A549 (cell line): ENCODE measurements at places on chromosomes 1 and 21. TPM values are rescaled to one million over a fixed set of nuclear protein-coding genes. Genes with fewer than 3 reads are reported as not detected.

Gene ANKRD45
- polyA plus RNA-seq = 0.14 to 0.18 TPM (median 0.15 TPM) in 3 replicates

DNA sequence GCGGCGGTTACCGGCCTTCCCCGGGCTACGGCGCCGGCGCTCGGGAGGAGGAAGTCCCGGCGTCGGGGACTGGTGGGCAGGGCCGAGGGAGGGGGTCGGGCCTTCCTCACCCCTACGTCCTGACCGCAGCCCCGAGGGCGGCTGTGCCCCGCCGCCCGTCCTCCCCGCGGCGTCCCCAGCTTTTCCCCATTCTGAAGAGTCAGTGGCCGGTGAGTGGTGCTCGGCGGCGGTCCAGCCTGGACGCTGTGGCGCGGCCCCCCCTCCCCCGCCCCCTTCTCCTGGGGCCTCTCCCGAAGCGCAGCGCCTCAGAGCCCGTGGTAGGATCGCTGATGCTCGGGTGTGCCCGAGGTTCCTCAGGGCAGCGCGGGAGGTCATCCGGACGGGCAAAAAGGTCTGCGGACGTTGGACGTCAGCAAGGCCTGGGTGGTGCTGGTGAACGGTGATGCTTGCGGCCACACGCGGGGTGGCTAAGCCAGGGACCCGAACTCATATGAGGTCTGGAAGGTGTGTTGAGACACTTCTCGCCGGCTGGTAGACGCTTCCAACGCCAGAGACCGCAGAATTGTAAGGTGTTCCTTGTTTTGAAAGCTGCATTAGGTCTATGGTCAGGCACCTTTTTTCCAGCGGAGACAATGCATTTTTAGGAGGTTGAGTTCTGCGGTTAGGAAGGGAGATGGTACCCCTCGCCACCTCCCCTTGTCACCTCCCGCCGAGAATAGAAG is 725 bp downstream of the SLC25A33 start:
- DNase-seq = peak; percentile 53

DNA sequence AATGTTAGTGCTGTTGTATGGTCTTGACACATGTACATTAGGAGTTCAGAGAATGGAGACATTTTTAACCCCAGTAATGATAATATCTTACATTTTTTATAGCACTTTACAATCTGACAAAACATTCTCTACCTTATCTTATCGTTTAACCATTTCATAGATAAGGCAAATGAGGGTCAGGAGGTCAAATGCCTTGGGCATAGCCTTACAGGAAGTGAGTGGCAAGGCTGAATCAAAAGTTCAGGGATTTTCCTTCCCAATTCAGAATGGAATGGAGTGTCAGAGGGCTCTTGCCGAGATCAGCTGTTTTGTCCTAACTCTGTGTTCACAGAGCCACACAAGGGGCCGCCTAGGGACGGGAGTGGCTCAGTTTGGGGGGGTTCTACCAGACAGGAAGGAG is 57.6 kb upstream of the AK4 start:
- no peak for DNase-seq

- DNase-seq = no peak
Measured at GRCh38 chr21:35428937-35429336, 379.8 kb upstream of the RUNX1 start.

- no peak for DNase-seq
Measured at GRCh38 chr1:25456502-25456901, 25.8 kb downstream of the MACO1 start.

DNA sequence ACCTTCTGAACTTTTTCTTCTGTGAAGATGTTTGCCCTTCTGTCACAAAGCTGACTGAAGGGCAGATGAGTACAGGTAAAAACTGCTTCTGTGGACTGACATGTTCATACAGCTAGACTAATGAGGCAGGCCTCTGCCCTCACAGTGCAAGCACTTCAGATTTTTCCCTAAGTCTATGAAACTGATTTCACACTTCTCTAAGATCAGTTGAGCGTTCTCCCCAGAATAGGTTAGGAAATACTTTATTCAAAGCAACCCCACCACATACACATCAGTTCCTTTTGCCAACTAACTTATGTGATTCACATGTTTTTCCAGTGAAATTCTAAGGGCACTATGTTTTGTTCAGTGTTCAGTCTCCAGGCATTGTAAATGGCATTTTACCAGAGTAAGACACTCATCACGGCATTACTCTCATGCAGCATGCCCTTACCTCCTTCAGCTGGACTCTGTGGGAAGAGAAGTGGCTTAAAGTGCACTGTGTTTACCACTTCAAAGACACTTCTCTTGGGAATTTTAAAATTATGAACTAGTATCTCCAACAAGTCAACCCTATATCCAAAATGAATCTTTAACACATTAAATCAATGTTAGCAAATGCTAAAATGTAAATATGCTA is 5.4 kb upstream of the PSMG1 start:
- DNase-seq = no peak

- DNase-seq = no peak
Measured at GRCh38 chr1:166172106-166172505, 5.3 kb upstream of the FAM78B start.

- DNase-seq = no peak
Measured at GRCh38 chr1:18989176-18989799, 32.8 kb upstream of the IFFO2 start.

DNA sequence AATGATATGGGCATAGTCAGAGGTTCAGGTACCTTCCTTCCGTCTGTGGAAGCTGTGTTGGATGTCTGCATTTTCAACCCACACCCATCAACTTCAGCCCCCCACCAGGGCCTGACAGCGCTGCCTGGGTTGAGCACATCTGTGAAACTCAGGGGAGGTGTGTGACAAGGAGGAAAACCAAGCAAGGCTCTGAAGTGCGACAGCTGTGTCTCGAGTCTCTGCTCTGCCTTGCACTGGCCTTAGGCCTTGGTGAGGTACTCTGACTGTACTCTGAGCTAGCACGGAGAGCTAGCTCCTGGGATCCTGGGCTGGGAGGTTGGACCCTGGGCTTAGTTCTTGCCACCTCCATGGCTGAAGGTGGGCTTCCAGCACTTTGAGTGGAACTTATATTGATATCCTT is 9.1 kb downstream of the VANGL2 start:
- DNase-seq = no peak

Gene FAM151A
- polyA plus RNA-seq = not detected in 3 replicates

Gene CLEC20A
- not detected in 3 replicates for polyA plus RNA-seq

Gene ILDR2
- polyA plus RNA-seq = 0.03 TPM in 1 of 3 replicates, not detected in the others

GRCh38 chr1:182842265-182842664 is 3.1 kb downstream of the DHX9 start:
- DNase-seq = no peak

DNA sequence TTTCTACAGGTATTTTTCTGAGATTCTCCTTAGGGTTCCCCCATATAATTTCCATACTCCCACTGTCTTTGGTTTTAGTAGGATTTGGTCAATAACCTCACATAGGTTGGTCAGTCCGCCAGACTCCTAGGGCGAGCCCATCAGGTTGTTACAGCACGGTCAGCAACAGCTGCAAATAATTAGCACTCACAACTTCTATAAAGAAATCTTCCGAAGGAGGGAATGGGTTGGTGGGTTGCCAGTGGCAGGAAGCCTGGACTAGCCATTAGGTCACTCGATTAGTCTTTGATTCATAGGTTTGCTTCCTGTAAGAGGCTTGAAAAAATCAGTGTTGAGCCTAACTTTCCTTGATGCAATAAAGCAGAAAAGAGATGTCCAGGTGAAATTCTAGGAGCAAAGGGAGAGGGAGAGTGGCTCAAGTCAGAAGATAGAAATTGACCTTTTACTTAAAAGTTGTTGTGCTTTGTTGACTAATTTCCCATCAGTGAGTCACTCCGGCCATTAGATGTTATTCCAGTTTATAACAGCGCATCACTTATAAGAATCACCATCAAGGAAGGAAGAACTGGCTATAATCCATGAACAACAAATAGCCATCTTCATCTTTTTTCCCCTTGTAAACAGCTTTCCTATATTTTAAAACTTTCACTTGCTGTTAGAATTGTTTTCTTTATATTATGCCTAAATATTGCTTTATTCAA is 88.3 kb downstream of the TPR start:
- no peak for DNase-seq

Gene HAO2
- 0.05 to 0.16 TPM in 2 of 3 replicates, not detected in the other for polyA plus RNA-seq

Gene EPHB2
- polyA plus RNA-seq = 31.4 to 35.3 TPM (median 33.8 TPM) in 3 replicates

GRCh38 chr1:4959216-4959615 is 304.8 kb downstream of the AJAP1 start:
- DNase-seq = no peak

Gene SERPINC1
- polyA plus RNA-seq = 0.05 to 0.13 TPM (median 0.05 TPM) in 3 replicates

DNA sequence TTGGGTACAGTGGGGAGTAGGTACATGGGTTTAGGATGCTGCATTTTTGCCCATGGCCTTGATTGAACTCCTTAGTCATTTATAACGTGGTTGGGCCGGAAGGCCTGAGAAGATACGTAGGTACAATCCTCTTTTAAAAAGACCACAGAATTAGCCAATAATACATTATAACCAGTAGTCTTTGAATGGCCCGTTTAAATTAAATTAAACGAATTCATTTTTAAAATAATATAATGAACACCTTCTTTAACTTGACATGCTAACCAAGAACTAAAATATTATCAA is 20.1 kb upstream of the ADAR start:
- no peak for DNase-seq

DNA sequence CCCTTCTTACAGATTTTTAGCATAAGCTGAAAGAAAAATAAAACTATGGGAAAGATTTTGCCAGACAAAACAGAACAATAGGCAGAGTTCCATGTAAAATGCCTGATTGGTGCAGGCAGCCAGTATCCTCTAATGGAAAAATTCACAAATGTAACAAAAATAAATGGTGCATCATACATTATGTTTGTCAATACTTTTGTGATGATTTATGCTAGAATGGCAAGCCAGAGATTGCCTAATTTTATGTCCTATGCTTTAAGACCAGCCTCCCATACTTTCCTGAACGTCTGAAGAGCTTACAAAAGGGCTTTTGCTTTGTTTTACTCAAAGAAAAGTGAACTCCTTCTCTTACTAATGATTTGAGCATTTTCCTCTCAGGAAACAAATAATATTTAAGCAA is 81.5 kb upstream of the KCNJ15 start:
- no peak for DNase-seq

DNA sequence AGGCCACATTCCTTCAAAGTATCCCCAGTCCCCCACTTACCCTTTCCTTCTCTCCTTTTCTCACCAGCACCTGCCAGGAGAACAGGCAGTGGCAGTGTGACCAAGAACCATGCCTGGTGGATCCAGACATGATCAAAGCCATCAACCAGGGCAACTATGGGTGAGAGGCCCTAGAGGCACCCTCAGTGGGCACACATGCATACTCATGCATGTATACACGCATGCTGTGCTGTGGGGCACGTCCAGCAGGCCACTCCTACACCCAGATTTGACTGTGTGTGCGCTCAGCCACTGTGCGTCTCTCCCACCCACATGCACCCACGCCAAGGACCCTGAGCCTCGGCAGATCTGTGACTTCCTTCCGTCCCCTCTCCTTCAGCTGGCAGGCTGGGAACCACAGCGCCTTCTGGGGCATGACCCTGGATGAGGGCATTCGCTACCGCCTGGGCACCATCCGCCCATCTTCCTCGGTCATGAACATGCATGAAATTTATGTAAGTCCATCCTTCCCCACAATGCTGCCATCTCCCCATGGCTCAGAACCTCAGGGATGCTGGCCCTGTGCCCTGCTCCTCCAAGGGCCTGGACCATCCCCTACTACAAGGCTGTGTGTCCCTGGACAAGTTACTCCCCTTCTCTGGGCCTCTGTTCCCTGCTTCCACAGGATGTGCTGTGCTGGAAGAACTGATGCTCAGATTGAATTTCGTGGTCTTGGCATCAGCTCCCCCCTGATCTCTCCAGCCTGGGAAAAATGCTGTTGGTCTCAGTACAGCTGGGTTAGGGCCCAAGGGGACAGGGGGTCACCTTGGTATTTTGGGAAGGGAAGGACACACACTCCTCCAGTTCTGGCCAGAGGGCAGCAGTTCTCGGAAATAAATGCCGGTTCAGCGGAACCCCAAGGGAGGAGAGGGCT is 7.0 kb downstream of the TINAGL1 start:
- no peak for DNase-seq

DNA sequence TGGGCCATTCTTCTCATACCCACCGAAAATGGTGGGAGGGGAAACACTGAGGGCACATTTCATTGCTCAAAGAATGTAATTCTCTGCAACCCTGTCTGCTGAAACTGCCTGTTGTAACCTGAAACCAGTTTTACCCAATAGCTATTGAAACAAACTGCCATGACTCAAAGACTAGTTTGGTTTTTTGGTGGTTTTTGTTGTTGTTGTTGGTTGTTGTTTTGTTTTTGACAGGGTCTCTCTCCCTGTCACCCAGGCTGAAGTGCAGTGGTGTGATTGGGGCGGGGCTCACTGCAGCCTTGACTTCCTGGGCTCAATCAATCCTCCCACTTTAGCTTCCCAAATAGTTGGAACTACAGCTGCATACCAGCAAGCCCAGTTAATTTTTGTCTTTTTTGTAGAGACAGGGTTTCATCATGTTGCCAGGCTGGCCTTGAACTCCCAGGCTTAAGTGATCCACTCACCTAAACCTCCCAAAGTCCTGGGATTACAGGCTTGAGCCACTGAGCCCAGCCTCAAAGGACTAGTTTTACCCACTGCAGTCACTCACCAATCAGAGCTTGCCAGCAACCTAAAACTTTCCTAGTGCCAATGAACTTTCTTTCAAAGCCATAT is 2.1 kb upstream of the IPP start:
- DNase-seq = no peak

Gene RBP7
- polyA plus RNA-seq = 3.1 to 3.8 TPM (median 3.5 TPM) in 3 replicates

GRCh38 chr1:86865973-86866637 is 47.8 kb downstream of the SELENOF start:
- DNase-seq = no peak
